Activated CD4-positive, alpha-beta T cell treated with anti-CD3 and anti-CD28 coated beads, Interleukin-2, amount 50 U/mL, for 4 hours (primary cell): ENCODE measurements at places on chromosomes 1 and 21.
A peak's percentile ranks its signal among the peaks of the same experiment; 100 is the strongest.

GRCh38 chr1:19153169-19153568 is 56.9 kb downstream of the UBR4 start:
- DNase-seq: no peak

DNA sequence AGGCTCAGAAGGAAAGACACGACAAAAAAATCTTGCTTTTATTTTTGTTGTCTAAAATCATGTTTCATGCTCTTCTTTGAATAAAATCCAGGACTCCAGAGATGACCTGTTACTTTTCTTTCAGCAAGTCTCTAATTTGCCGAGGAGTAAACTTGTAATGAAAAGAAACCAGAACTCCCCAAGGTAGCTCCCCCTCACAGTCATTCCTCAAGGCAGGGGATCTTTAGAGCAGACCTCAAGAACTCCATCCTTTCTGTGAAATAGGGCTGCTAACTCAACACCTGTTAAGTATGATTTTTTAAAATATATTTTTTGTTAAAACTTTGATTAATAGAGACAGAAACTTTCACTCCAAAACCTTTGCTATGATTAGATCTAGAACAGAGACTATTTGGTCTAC is 82.7 kb upstream of the ABCD3 start:
- no peak for DNase-seq

- DNase-seq: no peak
Observed at GRCh38 chr1:65992831-65993271, 200.2 kb downstream of the PDE4B start.

- peak; percentile 16 for DNase-seq
Observed at GRCh38 chr1:8374812-8375211, 56.9 kb downstream of the SLC45A1 start.

GRCh38 chr21:33099131-33099530 is 29.2 kb downstream of the OLIG1 start:
- DNase-seq: no peak

- DNase-seq: peak; percentile 24
Observed at GRCh38 chr1:201792534-201793305, 36.2 kb upstream of the IPO9 start.

- no peak for DNase-seq
Observed at GRCh38 chr1:205689479-205689878, 9.2 kb upstream of the SLC45A3 start.

- no peak for DNase-seq
Observed at GRCh38 chr1:41449326-41449921, 35.1 kb downstream of the EDN2 start.

DNA sequence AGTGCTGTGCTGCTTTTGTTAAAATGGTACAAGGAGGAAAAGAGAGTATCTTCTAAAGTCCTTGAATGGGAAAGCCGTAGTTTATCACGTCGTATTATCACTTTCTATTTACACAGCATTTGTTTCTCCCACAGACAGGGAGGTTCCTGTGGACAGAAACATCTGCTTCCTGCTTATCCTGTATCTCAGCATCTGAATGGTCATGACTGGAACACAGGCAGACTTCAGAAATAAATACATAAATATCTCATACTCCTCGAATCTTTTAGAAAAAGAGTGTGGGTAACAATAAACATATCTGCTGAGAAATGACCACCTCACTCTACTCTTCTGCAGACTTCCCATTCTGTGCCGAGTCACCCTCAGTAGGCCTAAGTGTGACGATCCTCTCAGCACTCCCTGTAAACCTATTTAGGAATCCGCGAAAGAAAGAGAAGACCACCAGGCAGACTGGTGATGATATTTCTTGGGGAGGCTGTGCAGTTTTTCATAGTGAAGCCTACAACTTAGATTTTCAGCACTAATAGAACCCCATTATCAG is 393.5 kb downstream of the SMYD3 start:
- DNase-seq: no peak

- DNase-seq: no peak
Observed at GRCh38 chr1:94280541-94280940, 43.2 kb upstream of the ARHGAP29 start.

GRCh38 chr1:55213885-55214211 is 1.3 kb downstream of the USP24 start:
- DNase-seq: no peak

- no peak for DNase-seq
Observed at GRCh38 chr1:225908013-225908640, 15.9 kb downstream of the PYCR2 start.

DNA sequence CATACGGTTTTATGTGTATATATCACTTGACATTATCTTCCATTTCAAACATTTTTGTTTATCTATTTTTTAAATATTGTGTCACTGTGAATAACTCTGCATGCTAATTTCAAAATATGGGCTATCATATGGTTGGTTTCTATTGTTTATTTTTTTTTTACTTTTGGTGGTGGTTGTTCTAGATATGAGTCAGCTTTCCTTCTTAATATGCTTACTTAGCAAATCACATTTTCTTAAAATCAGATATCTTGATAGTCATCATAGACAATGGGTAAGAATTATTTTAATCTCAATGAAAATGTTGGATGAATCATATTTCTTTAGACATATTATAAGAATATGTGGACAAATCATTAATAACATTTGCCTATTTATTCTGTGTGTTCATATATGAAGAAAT is 881.5 kb downstream of the BRINP3 start:
- DNase-seq: no peak

GRCh38 chr1:161046605-161047228 is 940 bp upstream of the USF1 start:
- no peak for DNase-seq

GRCh38 chr1:211332036-211332616 is 5.5 kb downstream of the TRAF5 start:
- DNase-seq: no peak

DNA sequence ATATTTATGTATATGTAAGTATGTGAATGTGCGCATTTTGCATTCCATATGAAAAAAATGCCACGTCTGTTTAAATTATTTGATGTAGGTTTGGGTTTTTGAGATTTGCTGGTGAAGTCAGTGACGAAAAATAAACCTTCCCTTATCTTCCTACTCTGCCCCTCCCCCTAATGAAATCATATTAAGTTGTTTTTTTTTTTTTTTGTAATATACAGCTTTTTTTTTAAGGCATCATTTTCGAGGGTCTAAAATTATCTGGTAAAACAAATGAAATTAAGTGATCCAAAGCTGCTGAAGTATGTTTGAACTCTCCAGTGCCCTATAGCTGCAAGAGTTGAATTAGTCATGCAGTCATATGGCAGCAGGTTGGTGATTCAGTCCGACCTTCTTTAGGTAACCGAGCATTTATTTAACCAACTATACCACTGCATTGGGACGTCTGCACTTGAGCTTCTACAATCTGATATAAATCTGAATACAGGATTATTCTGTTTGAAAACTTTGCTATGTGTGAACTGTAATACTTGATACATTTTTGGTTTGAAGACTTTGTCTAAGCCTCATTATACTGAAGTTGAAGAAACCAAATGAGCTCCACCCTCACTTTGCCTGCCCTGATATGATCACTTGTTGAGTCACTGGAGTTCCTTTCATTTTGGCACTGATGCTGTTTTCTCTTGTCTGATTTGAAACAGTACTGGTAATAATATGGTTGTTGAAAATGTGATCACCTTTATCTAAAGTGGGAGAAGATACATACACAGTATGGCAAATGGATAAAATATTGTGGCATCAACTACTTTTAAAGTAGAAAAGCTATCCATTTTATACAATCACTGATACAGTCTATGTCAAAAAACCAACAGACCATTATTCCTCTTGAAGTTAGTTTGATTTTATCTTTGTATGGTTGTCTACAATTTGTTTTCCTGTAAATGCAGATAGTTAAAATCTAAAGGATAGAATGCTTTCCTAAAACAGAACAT is 11.7 kb downstream of the PDIK1L start:
- no peak for DNase-seq

DNA sequence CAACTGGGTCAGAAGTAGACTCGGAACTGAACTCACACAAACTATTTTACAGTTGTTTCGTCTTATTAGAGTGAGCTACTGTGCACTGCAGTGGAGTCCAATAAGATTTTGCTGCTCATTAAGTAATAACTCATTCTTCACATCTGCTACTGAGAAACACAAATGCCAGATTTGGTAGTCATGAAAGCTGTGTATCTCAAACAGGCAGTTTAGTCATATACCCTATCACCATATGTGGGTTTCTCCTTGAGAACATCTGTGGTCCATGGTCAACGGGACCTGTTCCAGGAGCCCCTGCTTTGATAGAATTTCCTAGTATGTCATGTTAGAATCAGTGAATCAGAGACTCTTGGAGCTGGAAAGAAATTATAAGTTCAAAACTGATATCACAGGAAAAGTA is 60.4 kb downstream of the ALG14 start:
- DNase-seq: no peak

- no peak for DNase-seq
Observed at GRCh38 chr1:63981408-63981773, 207.6 kb downstream of the ROR1 start.

- DNase-seq: no peak
Observed at GRCh38 chr1:201795066-201795465, 33.9 kb upstream of the IPO9 start.

GRCh38 chr21:42580793-42581321 is 67.2 kb downstream of the SLC37A1 start:
- no peak for DNase-seq

GRCh38 chr21:36059823-36060158 is 535 bp downstream of the SETD4 start:
- peak; percentile 3 for DNase-seq

GRCh38 chr1:232954594-232955365 is 4.4 kb downstream of the NTPCR start:
- no peak for DNase-seq
